Stomach (tissue), 19 donors: ENCODE measurements at places on chromosomes 3 and 15. TPM values are rescaled to one million over a fixed set of nuclear protein-coding genes. Genes with fewer than 3 reads are reported as not detected.
A peak's percentile ranks its signal among the peaks of the same experiment; 100 is the strongest.

DNA sequence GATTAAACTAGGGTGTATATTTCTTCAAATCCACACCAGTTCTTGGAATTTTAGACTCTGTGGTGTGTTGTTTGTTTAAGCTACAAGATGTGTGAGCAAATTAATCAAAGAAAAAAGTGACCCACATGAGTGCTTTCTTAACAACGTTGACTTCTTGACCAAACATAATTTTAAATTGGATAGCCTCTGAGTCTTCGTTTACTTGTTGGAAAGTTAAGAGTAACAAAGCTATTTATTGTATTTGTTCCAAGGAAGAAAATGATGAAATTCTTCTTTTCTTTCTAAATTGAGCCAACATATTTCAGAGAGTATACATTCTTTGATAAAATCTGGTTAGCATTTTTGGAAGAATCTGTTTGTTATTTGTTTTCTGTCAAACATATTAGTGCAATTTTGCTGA lies 99.9 kb upstream of the IGSF10 start:
- DNase-seq: peak; percentile 37

- no peak for DNase-seq
Measured at GRCh38 chr3:99579246-99579645, 59.1 kb upstream of the COL8A1 start.

DNA sequence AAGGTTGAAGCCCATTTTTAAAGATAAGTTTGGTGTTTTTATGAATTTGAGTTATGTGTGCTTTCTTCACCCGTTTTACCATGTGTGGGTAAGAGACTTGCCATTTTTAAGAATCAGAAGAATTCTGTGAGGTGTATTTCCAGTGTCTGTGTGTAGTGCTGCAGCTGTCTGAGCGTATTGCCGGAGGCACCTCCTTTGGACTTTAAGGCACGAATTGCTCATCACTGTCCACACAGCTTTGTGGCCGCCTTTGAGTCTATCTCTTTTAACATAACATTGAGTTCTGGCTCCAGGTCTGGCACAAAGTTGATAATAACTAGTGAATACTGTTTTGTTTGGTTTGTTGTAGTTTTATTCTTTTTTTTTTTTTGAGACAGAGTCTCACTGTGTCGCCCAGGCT lies 25.8 kb downstream of the SCG5 start:
- DNase-seq: no peak

- no peak for DNase-seq
Measured at GRCh38 chr15:38085114-38085513, 150.7 kb downstream of the TMCO5A start.

DNA sequence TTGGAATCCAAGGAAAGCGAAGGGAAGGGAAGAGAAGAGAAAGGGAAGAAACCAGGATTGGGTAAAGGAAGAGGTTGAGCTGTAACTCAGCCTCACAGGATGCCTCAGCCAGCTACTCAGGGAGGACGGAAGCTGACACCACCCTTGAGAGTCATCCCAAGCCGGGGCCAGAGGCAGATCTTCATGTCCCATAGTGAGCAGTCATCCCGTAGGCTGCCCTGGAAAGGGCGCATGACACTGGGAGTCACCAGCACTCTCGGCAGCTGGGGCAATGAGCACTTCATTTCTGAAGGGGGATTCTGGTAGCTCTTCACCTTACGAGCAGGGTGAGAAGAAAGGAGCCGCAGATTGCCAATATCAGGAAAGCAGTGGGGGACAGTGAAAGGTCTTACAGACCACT lies 60.1 kb upstream of the PCSK6 start:
- no peak for DNase-seq

The CGNL1 gene
- total RNA-seq: 0.29 TPM

DNA sequence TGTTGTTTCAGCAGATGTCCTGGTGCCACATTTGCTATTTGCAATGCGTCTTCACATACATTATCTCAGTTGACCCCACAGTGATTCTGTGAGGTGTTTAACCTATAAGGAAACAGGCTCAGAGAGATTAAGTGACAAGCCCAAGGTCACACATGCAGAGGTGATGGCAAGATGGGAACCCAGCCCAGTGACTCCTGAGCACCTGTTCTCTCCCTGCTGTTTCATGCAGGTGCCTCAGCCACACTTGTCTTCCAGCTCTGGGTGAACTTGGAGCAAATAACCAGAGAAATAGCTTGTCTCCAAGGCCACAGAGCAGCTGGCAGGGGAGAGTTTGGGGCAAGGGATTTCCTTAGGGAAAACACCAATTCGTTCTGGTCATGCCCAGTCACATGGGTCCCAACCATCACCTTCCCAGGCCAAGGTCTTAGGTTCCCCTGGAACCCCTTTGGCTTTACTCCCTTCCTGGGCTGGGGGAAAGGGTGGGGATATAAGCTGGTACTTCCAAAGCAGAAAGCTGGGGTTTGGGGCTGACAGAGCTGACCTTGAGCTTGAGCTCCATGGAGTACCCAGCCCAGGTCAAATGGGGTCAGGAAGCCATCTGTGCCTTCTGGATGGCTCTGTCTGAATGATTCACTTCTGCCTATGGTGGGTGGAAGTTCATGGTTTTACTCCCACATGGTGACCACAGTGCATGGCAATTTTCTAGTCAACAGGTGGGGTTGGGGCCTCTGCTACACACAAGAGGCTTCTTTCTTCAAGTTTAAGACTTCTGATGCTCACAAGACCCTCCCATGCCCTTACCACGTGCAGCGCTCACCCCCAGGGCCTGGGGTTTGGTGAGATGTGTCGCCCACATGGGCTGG lies 22.4 kb downstream of the LIPC start:
- DNase-seq: no peak

The PRR20G gene
- total RNA-seq: not detected

GRCh38 chr3:138686771-138687221 lies 78.2 kb downstream of the FAIM start:
- DNase-seq: no peak

DNA sequence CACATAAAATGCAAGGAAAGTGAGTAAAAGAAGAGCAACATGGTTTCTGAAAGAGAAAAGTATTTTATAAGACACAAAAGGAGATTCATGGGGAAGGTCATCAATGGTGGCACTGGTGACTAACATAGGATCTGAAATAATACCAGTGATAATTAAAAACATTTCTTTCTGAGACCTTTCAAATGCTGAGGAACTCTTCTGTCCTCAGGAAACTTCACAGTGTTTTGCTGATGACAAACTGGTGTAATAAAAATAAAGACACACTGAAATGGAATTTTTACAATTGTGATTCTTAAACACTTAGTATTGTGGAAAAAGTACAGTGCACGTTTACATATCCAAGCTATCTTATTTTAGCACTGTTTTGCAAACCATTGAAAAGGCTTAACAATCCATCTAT lies 80.4 kb upstream of the ZBTB20 start:
- no peak for DNase-seq

GRCh38 chr3:46955157-46955556 lies 21.4 kb downstream of the CCDC12 start:
- no peak for DNase-seq

DNA sequence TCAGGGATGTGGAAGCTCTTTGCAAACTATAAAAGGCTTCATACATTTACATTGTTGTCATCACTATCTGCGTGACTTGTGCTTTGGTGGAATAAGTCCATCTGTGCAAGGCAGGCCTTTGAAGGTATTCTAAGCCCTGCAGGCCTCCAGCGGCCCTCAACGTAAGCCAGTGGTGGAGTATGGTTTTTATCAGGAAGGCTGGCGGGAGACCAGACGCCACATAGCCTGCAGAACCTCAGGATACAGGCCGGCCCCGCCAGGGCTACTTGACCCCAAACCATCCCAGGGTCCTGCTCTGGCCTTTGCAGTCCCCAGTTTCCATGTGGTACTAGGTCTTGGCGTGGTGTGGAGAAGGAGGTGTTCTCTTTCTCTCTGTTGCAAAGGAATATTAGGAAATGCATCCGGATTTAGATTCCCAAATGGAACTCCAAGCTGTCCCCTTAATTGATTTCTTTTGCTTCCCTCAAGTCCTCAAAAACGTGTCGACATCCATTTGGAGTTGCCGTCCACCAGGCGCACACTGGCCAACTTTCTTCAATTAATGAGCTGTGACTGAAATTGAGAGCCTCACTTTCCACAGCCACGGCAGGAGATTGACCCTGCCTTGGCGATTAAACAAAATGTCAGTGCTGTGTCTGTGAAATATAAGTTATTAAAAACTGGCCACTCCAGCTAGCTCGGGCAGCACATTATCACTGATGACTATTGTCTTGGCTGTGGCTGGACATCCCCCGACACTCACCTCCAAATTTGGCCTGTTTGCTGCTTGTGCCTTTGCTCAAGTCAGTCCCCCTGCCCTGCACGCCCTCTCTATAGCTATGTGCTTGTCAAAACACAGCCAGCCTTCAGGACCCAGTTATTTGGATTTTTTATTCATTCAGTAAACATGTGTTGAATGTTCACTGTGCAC lies 239.8 kb upstream of the TLE3 start:
- peak; percentile 66 for DNase-seq

DNA sequence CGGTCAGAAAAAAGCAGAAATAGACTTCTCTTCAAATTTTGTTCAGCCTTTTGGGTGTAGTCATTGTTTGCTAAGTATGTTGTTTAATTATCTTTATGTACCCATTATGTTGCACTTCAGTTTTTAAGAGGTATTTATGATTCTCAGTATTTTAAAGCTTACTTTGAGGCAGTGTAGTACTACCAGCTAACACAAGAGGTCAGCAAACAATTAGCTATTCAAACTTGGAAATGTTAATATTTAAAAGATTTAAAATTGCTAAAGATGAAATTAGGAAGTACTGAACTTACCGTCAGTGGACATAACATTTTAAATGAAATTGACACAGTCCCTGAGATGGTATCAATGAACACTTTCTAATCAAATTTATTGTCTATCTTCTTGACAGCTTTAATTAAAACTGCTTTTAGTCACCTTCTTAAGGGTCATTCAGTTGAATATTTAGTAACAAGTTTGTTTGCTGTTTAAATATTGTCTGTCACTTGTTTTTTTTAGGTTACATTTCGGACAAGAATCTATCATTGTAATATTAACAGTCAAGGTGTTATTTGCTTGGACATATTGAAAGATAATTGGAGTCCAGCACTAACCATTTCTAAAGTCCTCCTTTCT lies 28.1 kb downstream of the NKIRAS1 start:
- no peak for DNase-seq

- no peak for DNase-seq
Measured at GRCh38 chr3:52495777-52496602, 852 bp downstream of the STAB1 start.

DNA sequence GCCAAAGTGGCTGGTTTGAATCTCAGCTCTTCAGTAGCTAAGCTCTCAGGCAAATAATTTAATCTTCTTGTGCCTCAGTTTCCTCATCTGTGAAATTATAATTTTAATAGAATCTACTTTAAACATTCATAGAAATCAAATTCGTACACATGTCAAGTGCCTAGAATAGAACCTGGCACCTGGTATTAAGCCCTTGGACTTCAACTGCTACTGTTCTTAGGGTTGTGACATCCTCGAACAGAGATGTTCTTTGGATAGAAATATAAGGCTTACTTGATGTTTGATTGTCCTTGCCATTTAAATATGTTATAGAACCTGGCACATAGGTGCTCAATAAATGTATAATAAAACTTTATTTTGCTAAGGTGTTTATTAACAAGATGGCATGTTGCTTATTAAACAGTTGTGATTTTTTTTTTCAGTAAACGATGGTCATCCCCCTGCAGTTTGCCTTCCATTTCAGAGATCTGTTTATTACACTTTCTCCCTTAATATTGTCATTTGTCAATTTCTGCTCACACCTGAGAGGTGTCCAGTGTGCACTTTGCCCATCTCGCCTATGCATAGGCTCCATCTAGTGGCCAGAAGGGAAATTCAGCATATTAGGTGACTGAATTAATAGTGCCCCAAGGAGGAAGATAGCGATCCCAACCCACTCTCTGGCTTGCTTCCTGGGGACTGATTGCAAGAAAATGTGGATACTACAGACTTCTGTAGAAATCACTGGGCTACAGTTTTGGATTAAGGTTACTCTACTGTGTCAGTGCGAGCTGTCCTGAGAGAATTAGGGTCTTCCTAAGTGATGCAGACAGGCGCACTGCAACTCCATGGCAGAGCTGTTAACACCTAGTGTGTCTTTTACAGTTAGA lies 10.7 kb downstream of the IGF1R start:
- no peak for DNase-seq

- peak; percentile 89 for DNase-seq
Measured at GRCh38 chr3:185733980-185734724, 90.7 kb downstream of the IGF2BP2 start.
